ENCODE measurements at places on chromosomes 16 and 17.

DNA sequence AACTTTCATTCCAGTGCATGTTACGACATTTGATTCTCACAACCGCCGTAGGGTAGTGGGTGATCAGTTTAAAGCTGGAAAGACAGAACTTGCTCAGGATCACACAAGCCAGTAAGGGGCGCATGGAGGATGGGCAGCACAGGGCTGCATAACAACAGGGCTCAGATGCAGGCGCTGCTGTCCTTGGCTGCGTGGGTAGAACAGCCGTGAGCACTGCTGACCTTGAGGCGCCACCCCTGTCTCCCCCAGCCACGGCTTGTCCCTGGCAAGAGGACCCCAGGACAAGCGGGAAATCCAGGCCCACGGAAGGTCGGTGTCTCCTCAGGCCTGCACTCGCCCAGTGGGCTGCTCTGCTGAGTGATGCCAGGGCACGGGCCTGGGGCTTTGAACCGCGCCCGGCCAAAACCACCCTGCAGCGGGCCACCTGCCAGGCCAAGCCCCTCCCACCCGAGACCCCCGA, 84.7 kb downstream of the LMF1 start:
- no peaks in the 10 kb centered on the region for H3K4me1 ChIP-seq
- H3K36me3 ChIP-seq: no peaks in the 10 kb centered on the region
- no peaks in the 10 kb centered on the region for H3K27me3 ChIP-seq

DNA sequence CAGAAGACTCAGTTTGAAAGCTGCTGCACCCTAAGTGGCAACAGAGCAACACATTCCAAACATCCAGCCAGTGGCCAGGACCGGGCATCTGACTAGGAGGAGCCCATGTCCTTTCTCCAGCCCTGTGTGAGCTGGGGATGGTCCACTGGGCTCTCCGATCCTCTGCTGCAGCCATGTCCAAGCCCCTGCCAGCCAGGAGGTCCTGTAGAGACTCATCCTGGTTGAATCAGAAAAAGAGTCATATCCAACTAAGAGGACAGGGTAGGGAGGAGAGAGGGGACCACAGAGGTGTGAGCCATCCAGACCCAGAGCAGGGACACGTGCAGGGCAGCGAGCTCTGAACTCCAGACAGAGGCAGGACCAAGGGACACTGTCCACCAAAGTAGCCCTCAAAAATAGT, 163.0 kb upstream of the CDH5 start:
- H3K27ac ChIP-seq: no peak overlapping the region
- H3K4me3 ChIP-seq: no peak overlapping the region
- H3K4me1 ChIP-seq: no peaks in the 10 kb centered on the region

DNA sequence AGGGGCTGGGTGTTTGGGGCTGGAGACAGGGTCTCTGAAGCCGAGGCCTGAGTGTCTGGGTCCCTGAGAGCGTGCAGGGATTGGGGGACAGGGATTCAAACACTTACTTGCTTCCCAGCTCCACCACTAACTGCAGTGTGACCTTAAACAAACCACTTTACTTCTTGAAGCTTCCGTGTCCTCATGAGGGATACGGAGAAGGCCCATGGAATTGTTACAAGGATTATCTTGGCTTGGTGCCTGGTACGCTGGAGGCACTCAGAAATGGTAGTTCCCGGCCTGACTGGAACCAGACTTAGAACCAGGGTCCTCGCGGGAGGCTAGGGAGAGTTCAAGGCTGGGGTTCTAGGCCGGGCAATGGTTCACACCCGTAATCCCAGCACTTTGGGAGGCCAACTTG, 2.9 kb upstream of the CXCL16 start:
- no peak overlapping the region for H3K27ac ChIP-seq
- no peak for DNase-seq
- no peaks in the 10 kb centered on the region for H3K36me3 ChIP-seq
- H3K4me1 ChIP-seq: peaks cover 6% of the 10 kb centered on the region
- peaks cover 6% of the 10 kb centered on the region for H3K27me3 ChIP-seq

DNA sequence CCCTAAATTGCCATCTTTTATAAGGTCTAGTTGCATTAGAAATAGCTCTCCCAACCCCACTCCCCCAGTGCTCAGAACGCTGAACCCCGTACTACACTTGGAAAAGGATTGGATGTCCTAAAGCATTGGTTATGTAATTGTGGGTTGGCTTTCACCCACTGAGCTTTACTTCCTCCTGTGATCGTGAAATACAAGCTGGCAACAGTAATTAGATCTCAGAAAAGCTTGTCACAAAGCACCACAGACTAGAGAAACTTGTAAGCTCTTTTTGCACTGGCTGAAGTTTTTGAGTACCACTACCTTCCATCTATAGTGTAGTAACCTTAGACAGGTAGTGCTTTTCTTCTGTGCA, 54.4 kb downstream of the SIAH1 start:
- H3K4me3 ChIP-seq: no peak overlapping the region
- no peaks in the 10 kb centered on the region for H3K4me1 ChIP-seq
- H3K36me3 ChIP-seq: peaks cover 15% of the 10 kb centered on the region
- no peak overlapping the region for H3K27ac ChIP-seq
- H3K27me3 ChIP-seq: no peaks in the 10 kb centered on the region
